Left forelimb (tissue), 1 donor: ENCODE measurements at places on chromosomes 3 and 15.

DNA sequence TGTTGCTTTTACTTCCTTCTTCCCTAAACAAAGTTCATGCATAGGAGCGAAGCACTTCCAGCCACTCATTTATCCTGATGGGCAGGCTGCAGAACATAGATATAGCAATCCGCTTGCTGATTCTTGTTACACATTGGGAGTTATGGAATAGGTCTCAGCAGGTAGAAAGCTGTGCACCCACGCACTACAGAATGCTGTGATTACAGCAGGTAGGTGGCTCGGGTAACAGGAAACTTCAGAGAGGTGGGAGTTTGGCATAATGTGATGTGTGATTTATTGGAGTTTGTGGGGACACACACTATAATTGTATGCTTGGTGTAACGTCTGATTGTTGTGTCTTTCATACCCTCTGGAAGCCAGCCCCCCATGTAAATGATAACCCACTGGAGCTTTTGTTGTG is 99.2 kb upstream of the MEIS2 start:
- no peak for DNase-seq

DNA sequence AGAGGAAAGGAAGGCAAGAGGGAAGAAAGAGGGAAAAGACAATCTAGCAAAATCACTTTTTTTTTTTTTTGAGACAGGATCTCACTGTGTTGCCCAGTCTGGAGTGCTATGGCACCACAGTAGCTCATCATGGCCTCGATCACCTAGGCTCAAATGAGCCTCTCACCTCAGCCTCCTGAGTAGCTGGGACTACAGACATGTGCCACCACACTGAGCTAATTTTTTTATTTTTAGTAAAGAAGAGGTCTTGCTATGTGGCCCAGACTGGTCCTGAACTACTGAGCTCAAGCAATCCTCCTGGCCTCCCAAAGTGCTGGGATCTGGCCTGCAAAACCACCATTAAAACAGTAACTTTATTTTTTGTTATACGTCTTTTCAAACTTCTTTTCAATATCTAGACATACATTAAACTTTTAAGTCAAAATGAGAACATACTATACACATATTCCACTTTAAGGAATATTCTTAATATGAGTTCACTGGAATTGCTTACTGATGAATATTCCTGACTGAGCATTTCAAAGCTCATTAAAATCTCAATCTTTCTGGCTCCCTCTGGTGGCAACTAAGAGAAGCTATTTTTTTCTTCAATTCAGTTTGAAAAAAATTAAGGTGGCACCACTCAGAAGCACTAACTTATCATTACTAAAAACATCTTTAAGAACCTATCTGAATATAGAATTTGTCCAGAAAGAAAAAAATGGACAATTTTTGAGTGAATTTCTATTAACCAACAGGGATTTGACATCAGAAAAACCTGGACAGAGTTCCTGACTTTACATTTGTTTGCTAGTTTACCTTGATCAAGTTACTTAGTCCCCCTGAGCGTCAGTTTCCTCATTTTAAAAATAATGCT is 40.9 kb downstream of the UACA start:
- DNase-seq = no peak

DNA sequence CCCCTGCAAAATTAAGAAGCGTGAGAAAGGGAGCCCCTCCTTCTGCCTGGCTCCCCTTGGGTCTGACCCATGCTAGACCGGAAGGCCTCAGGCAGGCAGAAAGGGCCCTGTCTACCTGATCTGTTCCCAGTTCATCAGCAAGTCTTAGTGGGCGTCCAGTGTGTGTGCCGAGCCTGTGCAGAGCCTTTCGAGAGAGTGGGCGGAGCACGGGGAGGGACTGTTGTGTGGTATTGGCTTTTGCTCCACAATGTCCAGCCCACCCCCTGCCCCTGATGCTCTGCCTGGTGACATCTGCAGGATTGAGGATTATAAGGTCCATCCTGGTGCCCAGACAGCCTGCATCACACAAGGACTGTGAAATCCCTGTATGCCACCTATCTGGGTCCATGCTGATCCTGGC is 82.9 kb downstream of the CHDH start:
- DNase-seq = no peak

GRCh38 chr3:32423956-32424557 is 32.4 kb downstream of the CMTM7 start:
- DNase-seq = no peak

- no peak for DNase-seq
These were observed 24.8 kb downstream of the STARD5 start for GRCh38 chr15:81299156-81299555.

DNA sequence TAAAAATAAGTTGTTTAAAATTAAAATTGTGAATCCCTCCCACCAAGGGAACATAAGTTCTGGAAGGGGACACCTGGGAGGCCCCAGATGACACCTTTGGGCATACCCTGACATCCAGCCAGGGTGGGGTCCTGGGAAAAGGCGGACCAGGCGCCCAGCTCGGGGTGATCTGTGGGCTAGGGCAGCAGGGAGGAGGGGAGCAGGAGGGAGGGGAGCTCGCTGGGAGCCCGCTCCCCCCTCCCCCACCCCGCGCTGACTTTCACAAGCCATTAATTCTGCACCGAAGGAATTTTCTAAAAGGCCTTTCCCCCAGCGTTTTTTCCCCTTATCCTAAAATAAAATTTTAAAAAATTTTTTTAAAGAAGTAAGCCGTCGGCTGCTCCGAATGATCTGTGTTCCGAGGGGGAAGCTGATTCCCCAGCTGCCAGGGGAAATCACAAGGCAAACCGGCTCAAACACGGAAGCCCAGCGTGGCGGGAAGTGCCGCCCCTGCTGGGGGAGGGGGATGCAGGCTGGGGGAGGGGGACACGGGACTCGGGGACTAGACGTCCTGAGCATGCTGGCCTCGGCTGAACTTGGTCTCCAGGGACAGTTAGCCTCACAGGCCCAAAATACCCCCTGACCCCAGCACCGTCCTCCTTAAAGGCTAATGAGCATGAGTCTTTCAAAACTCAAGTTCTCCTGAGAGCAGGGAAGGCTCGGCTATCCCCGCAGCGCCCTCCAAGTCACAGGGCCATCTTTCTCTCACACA is 13.9 kb downstream of the PLXND1 start:
- DNase-seq = no peak

DNA sequence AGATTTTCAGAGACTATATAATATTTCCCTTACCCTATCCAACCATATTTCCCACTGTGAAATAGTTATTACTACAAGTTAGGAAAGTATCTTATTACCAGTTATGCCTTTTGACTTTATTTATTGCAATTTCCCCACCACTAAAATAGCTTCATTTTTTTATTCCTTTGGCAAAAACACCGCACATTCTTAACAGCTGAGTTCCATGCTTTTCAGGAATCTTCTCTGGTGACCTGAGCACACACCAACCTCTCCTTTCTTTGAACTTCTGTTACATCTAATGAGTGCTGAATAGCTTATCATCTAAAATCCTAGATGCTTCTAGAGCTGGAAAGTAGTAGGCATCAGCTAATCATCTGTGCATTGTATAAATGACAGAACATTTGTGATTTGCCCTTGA is 99.1 kb downstream of the UBE2E2 start:
- DNase-seq = no peak

DNA sequence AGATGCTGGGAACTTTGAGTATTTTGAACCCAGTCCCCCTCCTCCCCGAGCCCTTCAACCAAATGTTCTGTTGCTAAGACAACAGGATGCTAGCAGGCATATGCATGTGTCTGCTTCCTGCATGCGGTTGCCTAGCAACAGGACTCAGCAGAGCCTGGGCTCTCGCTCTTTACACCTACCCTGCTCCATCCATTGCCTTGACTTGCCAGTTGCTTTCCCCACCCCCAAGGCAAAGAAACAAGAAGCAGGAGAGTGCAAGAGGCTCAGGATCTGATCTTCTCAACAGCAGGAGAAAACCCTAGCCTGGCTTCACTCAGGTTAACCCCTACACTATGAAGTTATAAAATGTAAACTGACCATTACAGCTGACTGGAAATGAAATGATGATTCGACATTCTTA is 393.0 kb downstream of the IGSF11 start:
- DNase-seq = no peak

GRCh38 chr3:194732617-194733016 is 46.9 kb downstream of the FAM43A start:
- no peak for DNase-seq

DNA sequence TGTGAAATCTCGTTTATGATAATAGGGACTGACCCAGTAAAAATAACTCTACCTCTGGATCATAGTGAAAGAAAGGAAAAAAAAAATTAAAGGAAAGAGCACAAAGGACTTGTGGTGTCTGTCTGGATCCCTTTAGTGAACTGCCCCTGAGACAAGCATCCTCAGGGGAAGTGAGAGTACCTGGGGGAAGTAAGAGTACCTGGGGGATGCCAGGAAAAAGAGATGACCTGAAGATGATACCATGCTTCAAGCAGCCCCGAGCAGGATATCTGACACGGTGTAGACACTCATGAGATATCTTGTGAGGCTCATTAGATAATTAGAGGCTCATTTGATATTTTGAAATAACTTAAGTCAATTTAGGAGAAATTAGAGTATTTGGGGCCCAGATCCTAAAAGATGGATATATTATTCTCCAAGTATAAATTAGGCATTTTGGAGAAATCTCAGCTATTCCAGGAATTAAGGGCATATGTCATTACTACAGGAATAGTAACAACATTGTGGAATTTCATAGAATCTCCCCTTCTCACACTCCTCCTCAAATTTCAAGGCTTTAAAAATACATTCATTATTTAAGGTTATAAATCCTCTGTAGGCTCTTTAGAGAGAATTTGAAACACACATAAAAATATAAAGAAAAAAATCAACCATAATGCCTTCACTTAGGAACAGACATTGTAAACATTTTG is 36.3 kb upstream of the PSMD6 start:
- no peak for DNase-seq

GRCh38 chr3:149902498-149903139 is 68.1 kb downstream of the PFN2 start:
- no peak for DNase-seq

DNA sequence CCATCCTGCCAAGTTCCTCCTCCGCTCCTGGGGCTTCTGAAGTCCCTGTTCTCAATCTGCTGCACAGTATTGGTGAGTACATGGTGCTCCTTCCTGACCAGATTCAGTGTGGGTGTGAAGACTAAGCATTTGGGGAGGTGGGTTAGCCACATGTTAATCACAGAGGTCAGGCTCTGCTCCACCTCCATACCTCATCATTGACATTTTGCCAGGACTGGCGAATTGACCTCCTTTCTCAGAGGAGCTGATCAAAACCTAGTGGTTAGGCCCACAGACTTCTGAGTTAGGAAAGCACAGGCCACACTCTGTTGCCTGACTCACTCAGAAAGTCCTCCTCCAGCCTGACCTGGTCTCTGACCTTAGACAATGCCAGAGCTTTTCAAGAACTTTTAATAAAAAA is 8.4 kb upstream of the RPS17 start:
- DNase-seq = no peak

DNA sequence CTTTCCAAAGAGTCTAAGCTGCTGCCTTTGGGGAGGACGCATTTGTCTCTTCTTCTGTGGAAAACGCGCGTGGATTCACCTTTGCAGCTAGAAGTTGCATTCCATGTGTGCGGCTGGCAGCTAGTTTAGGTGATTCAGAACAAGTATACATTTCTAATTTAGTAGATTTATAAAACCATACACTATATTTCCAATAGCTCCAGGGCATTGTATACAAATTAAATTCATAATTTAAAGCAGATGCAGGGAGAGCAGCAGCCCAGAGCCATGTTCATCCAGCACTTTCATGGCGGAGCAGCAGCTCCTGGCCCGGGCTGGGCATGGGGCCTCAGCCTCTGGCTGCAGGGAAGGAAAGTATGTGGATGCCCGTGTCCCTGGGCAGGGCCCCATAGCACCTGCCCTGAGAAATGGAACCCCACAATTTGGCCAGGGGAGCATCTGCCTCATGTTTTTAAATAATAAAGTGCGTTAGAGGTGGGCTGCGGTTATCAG is 42.8 kb upstream of the SEC22A start:
- no peak for DNase-seq

- DNase-seq = no peak
These were observed 56.2 kb downstream of the CEMIP start for GRCh38 chr15:80835336-80835735.

DNA sequence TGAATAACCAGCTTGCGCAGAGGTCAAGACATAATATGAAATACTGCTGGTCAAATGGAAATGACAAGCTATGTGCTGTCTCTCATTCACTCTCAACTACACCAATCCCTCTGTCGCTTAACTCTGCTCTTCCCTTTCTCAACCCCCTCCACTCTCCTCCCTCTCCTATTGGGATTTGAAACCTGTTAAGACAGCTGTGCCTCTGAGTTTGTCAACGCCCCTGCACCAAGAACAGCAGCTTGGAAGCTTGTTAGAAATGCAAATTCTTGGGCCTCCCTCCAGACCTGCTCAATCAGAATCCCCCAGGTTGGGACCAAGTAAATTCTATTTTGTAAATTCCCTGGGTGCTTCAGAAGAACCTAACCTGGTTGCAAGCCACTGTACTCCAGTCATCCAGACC is 149.7 kb upstream of the ATP2B2 start:
- DNase-seq = no peak

DNA sequence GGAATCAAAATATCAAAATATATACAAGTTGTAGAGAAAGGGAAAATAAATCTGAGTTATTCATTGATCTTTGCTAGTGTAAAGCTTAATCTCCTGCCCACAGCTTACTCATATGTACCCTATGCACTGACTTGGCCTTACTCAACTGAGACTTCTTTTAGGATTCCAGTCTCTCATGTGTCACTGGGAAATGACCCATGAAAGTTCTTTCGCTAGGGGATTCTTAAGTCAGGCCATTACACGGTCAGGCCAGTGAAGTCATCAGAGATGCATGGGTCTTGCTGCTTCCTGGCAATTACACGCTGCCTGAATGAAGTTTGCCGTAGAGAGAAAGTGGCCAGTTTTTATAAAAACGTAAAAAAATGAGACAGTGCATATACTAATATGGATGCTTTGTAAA is 20.7 kb upstream of the LPP start:
- no peak for DNase-seq

DNA sequence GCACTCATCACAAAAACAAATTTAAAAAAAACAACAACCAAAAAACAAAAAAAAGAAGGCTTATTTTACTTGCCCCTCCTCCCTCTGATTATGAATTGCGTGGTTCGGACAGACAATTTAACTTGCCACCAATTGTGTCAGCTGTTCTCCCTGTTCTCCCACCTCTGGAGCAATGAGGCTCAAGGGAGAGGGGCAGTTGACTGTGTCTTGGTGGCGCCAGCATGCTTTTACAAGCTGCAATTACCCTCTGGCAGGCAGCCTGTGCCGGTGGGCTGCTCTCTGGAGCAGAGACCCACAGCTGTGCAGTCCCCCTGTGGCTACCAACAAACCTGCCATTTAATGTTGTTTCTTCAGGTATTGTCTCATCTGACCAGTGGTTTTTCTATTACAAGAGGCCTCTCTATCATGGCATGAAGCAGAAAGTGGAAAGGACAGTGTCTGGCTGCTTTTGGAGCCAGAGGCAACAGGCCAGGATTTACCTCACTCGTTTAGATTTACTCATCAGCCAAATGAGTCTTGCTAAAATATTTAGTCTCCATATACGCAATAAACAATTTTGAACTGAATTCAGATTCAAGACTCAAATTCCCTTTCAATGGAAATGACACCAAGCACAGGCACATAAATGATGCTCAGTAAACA is 192.0 kb upstream of the TPRG1 start:
- no peak for DNase-seq

- DNase-seq = no peak
These were observed 522.2 kb downstream of the ROBO2 start for GRCh38 chr3:77562089-77562488.
